Gastroesophageal sphincter (tissue), 4 donors: ENCODE measurements at places on chromosomes 6 and 20. TPM values are rescaled to one million over a fixed set of nuclear protein-coding genes. Genes with fewer than 3 reads are reported as not detected.

Gene RBM24
- total RNA-seq: 4.7 TPM

- ATAC-seq: no peak
Observed at GRCh38 chr6:54710456-54710855, 136.1 kb upstream of the FAM83B start.

GRCh38 chr20:18019068-18019467 is 38.6 kb downstream of the OVOL2 start:
- no peak for ATAC-seq

DNA sequence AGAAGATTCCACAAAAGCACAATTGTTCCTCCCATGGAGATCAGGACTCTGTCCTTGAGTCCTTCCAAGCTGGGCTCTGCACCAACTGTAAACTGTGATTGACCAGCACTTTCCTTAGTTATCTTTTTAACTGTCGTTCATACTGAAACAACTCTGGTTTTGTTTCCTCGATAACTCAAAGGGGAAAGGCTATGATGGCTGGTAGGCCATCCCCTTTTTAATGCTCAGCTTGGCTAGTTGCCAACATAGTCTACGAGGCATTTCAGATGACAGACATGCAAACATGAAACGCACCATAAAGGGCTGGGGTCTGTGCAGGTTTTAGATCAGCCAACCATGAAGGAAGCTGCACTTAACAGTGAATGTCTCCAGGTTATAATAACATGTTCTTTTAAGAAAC is 497.1 kb upstream of the ARID1B start:
- no peak for ATAC-seq

Gene SLC22A7
- not detected for total RNA-seq

Gene RFX6
- not detected for total RNA-seq
